NAMALWA (cell line): ENCODE measurements at places on chromosomes 2 and 18.

DNA sequence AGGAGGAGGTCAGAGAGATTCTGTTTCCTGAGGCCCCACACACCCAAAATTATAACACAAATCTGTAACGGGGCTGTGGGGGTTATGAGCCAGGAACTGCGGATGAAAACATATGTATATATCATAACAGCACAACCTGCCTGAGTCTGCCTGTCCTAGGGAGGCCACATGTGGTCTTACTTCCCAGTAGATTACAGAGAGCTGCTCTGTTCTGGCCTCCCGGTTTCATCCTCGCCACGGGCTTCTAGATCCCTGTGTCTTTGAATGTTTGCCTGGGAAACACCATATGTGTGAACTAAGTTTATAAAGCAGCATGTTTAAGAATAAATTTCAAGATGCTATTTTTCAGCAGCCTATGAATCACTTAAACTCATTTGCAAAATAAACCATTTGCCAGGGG lies 124.0 kb downstream of the TMEM200C start:
- DNase-seq = no peak

DNA sequence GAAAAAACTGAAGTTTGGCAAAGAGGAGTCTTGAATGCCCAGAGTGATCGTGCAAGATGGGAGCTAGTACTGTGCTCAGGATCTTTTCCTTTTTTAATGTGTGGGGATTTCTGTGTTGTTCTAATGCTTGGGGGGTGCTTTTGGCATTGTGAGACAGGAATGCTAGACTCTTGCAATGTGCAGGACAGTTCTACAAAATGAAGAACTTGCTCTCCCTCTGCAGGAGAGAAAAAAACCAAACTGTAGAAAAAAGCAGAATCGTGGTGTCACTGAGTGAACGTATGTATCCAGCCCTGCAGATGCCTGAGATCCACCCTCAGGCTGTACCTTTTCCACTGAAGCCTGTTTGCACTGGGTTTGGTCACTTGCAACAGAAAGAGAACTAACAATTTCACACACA lies 12.1 kb upstream of the TTC39C start:
- DNase-seq = no peak

DNA sequence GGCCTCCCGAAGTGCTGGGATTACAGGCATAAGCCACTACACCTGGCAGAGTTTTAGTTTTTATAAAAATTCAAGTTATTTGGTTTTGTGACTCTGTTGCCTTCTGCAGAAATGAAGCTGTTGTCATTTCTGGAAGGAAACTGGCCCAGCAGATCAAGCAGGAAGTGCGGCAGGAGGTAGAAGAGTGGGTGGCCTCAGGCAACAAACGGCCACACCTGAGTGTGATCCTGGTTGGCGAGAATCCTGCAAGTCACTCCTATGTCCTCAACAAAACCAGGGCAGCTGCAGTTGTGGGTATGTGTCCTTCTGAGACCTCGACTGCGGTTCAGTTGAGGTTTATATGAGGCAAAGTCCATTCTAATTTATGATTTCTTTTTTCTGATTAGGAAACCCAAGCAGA lies 7.2 kb downstream of the MTHFD2 start:
- DNase-seq = no peak

DNA sequence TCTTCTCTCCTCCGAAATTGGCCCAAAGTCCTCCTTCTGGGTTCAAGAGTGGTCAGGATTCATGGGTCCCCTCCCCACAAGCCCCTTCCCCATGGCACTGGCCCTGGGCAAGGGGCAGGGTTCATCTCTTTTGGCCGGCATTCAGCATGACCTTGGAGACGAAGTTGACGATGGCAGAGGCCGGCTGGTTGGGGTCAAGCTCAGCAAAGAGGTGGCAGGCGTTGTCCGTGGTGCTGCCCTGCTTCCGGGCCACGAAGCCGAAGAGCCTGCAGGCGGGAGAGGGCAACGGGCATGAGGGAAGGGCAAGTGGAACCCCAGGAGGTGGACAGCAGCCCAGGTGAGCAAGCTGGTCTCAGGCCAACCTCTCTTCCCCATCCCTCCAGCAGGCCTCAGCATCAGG lies 198.5 kb downstream of the TNS1 start:
- DNase-seq = no peak

DNA sequence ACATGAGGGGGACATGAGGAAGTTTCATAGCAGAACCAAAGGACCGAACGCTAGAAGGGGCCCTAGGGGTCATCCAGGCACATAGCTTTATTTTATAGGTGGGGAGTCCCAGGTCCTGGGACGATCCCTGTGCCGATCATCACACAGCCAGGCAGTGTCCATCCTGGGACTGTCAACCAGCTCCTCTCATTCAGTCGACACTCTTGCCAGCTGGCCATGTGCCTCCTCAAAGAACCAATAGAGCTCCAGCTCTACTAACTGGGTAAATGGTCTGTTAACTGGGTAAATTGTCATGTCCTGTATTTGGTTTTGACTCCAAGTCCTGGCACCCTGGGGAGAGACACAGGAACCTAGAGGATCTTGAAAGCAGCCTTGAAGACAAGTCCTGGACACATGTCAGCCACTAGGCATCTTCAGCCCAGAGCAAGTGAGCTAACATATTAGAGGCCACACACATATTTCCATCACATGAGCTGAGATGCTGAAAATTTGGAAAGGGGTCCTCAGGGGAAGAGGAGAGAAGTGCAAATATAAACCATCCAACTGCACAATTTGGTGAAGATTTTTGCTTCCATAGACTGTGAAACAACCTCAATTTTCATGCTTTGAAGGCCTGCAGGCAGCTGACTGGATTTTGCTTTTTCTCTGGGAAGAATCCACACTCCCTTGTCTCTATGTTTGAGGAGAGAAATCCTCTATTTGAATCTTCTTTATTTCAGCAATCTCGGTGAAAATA lies 361.1 kb upstream of the SLC14A2 start:
- DNase-seq = no peak

DNA sequence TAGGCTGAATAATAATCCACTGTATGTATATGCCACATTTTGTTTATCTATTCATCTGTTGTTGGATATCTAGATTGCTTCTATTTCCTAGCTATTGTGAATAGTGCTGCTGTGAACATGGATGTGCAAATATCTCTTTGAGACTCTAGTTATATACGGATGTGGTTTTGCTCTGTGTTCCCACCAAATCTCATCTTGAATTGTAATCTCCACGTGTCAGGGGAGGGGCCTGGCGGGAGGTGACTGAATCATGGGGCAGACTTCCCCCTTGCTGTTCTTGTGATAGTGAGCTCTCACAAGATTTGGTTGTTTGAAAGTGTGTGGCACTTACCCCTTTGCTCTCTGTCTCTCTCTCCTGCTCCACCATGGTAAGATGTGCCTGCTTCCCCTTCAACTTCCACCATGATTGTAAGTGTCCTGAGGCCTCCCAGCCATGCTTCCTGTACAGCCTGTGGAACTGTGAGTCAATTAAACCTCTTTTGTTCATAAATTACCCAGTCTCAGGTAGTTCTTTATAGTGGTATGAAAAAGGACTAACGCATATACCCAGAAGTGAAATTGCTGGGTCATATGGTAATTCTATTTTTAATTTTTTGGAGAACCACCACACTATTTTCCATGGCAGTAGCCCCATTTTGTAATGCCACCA lies 86.1 kb upstream of the UPP2 start:
- DNase-seq = no peak

DNA sequence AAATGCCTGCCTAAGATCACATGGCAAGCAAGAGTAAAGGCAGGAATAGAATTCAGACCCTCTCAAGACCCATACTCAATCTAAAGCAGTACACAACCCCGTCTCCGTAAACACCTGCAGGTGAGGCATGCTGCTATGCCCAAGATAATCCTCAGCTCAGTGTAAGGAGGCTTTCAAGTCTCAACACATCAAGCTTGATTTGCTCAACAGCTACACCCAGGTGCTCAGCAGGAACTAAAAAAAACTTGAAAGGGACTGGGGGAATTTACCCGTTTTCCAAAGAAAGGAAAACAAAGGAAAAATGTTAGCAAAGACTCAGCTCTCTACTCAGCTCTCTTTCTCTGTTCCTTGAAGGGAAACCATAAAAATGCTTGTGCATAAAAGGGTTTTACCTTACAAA lies 301.8 kb downstream of the C1D start:
- DNase-seq = no peak

- DNase-seq = peak; percentile 65
Observed at GRCh38 chr2:96143848-96144480, 1.3 kb downstream of the DUSP2 start.

DNA sequence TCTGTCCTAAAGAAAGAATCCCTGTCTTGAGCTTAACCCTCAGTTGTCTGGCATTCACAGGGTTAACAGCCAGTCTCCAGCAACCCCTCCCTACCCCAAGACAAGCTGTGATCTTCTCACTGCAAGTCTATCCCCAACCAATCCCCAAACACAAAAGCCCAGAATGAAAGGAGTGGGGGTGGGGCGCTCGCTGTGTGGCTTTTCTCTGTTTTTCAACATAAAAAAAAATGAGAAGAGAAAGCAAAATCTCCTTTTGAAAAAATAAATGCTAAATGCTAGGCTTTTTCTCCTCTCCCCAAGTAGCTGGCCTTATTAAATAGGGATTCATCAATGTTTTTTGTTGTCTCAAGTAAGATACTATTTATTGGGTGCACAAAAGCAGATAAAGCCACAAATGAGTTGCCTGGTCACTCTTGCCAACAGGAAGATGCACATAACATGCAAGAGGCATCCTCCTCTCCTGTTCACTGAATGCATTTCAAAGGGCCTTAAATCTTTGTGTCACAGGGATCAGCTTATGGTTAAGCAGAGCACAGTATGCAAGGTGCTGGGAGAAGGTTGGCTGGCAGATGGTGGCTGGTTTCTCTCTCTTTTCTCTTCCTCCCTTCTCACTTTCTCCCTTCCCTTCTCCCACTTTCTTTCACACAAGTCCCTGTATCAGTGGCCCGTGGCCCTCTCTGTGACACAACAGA lies 225.6 kb downstream of the CMPK2 start:
- no peak for DNase-seq

- DNase-seq = no peak
Observed at GRCh38 chr2:41364842-41365241, 683.0 kb upstream of the PKDCC start.

GRCh38 chr2:111221701-111222100 lies 101.0 kb downstream of the BCL2L11 start:
- DNase-seq = no peak

DNA sequence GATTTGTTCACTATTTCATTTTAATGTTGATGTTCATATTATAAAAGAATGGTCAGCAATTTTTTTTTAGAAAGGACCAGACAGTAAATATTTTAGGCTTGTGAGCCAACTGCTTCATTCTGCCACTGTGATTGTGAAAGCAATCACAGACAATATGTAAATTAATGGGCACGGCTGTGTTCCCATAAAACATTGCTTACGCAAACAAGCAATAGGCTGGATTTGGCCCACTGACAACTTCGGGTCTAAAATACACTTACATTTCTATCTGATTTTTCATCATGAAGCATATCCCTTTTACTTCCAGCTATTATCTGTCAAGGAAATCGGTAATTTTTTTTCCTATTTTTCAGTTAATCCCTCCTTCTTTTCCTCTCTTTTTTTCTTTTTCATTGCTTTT lies 182.2 kb upstream of the CDH2 start:
- DNase-seq = no peak

- no peak for DNase-seq
Observed at GRCh38 chr2:149155196-149155969, 116.9 kb downstream of the LYPD6B start.

DNA sequence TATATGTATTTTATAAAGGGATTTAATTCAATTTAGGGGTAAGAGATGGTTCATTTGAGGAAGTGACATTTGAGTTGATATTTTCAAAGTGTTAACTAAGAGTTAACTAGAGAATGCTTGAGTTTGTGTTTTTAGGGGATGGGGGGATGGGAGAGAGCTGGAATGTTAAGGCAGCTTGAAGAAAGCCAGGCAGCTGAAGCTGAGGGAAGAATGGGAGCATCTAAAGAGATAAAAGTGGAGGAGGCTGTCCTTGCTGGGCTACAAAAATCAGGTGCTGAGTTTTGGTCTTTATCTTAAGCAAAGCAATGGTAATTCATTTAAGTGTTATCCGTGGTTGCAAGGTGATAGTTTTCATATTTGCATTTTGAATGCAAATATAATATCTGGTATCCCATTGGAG lies 9.2 kb downstream of the CHST9 start:
- DNase-seq = no peak

- DNase-seq = no peak
Observed at GRCh38 chr2:126787289-126787688, 111.4 kb upstream of the TEX51 start.

- DNase-seq = no peak
Observed at GRCh38 chr2:218832081-218832480, 478 bp upstream of the PRKAG3 start.

DNA sequence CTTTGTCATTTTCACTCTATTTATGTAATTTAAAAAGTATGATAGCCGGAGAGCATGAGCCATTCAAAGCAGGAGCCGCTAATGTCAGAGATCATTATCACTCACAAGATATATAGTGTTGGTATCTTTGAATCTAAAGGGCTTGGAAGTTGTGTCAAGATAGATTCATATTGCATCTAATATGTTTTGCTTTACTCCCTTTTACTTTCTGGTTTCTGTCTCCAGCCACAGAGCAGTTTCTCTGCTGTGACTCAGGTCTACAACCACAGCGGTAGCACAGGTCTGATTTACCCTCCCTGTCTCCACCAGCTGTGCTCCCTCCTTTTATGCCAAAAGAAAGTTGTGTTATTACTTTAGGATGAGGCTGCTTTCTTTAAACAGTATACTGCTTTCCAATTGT lies 424.0 kb downstream of the ARHGAP15 start:
- DNase-seq = no peak

DNA sequence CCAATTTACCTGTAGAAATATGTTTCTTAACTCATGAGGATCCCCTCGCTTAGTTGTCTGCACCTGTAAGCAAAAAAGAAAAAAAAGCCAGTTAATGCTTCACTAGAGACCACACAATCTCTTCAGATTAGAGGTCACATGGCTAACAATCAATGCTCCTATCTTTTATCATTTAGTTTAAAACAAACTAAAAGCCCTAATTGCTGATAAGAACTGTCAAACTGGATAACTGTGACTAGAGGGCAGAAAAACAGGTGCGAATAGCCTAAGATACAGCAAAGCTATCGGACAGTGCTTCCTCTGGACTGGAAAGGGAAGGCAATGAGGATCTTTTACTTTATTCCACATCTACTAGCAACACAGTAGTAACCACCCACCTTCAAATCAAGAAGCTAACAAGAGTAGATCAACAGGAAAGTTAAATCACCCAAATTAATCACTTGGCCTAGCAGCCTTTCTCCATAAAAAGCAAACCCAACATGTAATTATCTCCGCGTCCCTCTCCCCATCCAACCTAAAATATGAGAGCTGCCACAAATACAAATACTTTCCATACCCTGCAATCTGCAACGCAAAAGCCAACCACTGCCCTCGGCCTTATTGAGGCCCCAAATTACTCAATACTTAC lies 734 bp downstream of the SLC25A12 start:
- peak; percentile 41 for DNase-seq

DNA sequence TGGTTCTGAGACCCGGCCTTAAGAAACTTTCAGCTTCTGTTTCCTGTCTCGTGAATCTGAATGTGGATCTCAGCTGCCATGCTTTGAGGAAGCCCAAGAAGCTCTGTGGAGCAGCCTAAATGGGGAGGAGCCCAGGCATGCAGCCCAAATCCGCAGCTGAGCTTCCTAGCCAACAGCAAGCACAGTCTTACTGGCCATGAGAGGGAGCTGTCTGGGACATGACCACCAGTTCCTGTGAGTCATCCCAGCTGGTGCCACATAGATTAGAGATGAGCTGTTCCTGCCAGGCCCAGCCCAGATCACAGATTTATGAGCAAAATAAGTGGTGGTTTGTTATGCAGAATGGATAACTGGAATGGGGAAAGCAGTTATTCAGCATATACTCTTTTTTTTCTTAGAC lies 224.4 kb upstream of the APCDD1 start:
- DNase-seq = peak; percentile 6

- DNase-seq = no peak
Observed at GRCh38 chr2:10738192-10738591, 16.8 kb downstream of the ATP6V1C2 start.

- DNase-seq = no peak
Observed at GRCh38 chr2:143946436-143947391, 573.2 kb downstream of the ZEB2 start.
